ENCODE measurements at places on chromosomes 16 and 17. TPM values are rescaled to one million over a fixed set of nuclear protein-coding genes. Genes with fewer than 3 reads are reported as not detected.

GRCh38 chr17:70028397-70028796 lies 46.6 kb upstream of the KCNJ16 start:
- no peak overlapping the region for H3K27ac ChIP-seq
- DNase-seq: no peak
- H3K36me3 ChIP-seq: no peaks in the 10 kb centered on the region
- no peak overlapping the region for H3K4me3 ChIP-seq
- no peaks in the 10 kb centered on the region for H3K27me3 ChIP-seq

- no peak overlapping the region for H3K27ac ChIP-seq
- no peak for DNase-seq
- no peak overlapping the region for H3K4me3 ChIP-seq
- H3K36me3 ChIP-seq: no peaks in the 10 kb centered on the region
These were observed 69.7 kb upstream of the FA2H start for GRCh38 chr16:74844041-74844980.

- H3K4me3 ChIP-seq: no peak overlapping the region
- peaks cover under 1% of the 10 kb centered on the region for H3K4me1 ChIP-seq
- H3K27me3 ChIP-seq: no peaks in the 10 kb centered on the region
- no peak overlapping the region for H3K27ac ChIP-seq
These were observed 129.1 kb downstream of the GAS7 start for GRCh38 chr17:10069301-10069700.

DNA sequence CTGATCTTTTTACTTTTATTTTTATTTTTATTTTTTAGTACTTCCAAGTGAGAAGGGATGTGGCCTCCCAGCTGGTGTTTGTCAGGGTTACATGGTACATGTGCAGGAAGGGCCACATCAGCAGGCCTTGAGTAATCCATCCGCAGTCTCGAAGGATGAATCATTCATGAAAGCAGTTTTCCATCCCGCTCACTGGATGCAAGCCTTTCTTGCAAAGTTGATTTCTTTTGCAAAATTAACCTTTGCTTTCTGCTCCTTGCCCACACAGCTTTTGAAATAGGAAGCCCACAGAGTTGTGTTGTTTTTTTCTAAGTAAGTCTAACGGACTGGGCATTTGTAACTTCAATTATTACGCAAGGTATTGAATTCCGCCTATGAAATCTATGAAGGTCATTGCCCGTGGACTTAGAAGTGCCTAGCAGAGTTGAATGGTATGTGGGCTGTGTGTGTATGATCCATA lies 157.4 kb downstream of the PRKCA start:
- H3K27me3 ChIP-seq: no peaks in the 10 kb centered on the region

DNA sequence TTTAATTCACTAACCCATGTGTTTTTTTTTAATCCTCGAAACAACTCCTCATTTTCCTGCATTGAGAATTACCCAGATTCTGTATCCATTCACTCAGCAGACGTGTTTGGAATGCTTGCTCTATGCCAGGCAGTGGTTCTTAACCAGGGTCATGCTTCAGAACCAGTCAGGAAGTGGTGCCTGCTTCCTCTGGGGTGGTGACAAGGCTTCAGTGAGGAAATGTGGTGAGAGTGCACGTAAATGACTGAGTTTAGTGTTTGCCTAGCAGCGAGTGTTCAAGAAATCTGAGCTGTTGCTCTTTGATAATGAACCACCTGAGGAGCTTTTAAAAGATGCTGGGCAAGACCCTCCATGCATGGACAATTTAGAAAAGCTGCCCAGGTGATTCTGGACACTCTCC lies 9.9 kb downstream of the ZFP90 start:
- H3K36me3 ChIP-seq: peaks cover 2% of the 10 kb centered on the region
- H3K4me1 ChIP-seq: no peaks in the 10 kb centered on the region
- no peak for DNase-seq
- H3K27ac ChIP-seq: no peak overlapping the region
- no peak overlapping the region for H3K4me3 ChIP-seq
- H3K27me3 ChIP-seq: no peaks in the 10 kb centered on the region

DNA sequence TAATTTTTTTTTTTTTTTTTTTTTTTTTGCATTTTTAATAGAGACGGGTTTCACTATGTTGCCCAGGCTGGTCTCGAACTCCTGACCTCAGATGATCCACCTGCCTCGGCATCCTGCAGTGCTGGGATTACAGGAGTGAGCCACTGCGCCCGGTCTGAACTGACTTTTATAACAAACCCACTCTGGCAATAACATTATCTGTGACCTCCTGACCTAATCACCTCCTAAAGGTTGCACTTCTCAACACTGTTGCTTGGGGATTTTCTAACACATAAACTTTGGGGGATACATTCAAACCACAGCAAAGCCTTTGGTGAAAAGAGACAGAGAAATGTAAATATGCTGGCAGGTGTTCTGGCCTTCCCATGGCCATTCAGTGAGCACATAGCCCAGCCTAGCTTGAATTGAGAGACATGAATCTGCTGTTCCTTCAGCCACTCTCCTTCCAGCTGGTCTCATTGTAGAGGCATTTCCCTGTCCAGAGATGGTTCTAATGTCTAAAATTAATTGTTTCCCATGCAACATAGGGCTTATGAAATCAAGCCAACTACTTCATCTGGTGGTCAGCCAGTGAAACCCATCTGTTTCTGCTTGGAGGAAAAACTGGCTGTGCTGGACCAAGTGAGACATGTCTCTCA lies 28.3 kb downstream of the LYRM1 start:
- H3K4me1 ChIP-seq: no peaks in the 10 kb centered on the region
- H3K4me3 ChIP-seq: no peak overlapping the region
- no peaks in the 10 kb centered on the region for H3K27me3 ChIP-seq

DNA sequence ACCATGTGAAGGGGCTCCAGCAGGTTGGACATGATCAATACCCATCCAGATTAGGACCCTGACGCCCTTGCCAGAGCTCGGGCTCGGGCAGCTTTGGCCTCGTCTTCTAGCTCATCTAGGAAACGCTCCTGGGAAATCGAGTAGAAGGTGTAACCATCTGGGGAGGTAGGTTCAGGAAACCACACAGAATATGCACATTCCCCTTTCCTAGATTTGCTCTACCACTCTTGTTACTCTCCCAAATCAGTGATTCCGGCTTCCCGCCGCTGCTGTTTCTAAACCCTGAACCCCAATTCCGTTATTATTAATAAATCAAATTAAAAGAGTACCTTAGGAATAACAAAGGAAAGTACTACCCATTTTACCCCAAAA lies 507 bp downstream of the COA3 start:
- H3K36me3 ChIP-seq: no peaks in the 10 kb centered on the region
- H3K27ac ChIP-seq: peak overlapping the region; percentile 88
- peaks cover 23% of the 10 kb centered on the region for H3K4me1 ChIP-seq
- peak overlapping the region; percentile 50 for H3K4me3 ChIP-seq
- H3K27me3 ChIP-seq: no peaks in the 10 kb centered on the region

DNA sequence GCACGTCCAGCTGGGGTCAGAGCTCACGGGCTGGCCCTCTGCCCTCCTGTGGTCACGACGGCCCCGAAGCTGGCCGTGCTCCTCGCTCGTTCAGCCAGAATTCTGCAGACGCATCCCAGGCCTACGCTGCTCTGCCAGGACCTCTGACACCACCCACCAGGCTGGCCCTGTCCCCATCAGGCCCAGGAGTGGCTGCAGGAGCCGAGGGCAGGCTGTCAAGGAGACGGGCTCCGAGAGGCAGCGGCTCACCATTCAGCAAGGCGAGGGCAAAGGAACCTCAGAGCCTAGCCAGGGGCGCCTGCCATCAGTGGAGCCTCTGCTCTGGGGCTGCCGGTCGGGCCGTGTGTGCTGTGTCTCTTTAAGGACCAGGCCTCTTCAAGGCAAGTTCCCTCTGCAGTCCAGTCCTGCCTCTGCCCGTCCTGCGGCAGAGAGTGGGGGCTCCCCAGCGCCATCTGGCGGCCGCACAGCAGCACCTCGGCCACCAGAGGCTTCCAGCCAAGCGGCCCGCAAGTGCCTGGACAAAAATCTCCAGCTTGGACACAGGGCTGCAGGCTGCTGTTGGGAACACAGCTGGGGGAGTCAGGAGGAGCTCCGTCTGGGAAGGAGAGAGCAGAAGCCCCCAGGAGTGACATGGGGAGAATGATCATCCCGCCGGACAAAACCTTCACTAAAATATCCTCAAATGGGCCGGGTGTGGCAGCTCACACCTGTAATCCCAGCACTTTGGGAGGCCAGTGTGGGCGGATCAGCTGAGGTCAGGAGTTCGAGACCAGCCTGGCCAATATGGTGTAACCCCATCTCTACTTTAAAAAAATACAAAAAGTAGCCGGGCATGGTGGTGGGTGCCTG lies 7.4 kb upstream of the ABR start:
- peaks cover 48% of the 10 kb centered on the region for H3K4me1 ChIP-seq
- H3K27me3 ChIP-seq: no peaks in the 10 kb centered on the region
- peak overlapping the region; percentile 38 for H3K4me3 ChIP-seq
- peak overlapping the region; percentile 81 for H3K27ac ChIP-seq
- H3K36me3 ChIP-seq: no peaks in the 10 kb centered on the region
- DNase-seq: peak; percentile 91

- no peak for DNase-seq
- no peaks in the 10 kb centered on the region for H3K4me1 ChIP-seq
- H3K27me3 ChIP-seq: no peaks in the 10 kb centered on the region
- H3K4me3 ChIP-seq: no peak overlapping the region
- no peak overlapping the region for H3K27ac ChIP-seq
These were observed 69.4 kb downstream of the ZDHHC7 start for GRCh38 chr16:84941921-84942320.

GRCh38 chr16:19595043-19595767 lies 39.7 kb downstream of the VPS35L start:
- DNase-seq: peak; percentile 27
- no peaks in the 10 kb centered on the region for H3K27me3 ChIP-seq
- H3K27ac ChIP-seq: no peak overlapping the region
- no peaks in the 10 kb centered on the region for H3K4me1 ChIP-seq
- H3K36me3 ChIP-seq: no peaks in the 10 kb centered on the region
- no peak overlapping the region for H3K4me3 ChIP-seq

Gene SCARF1
- total RNA-seq: 52.5 TPM

Gene KRTAP4-4
- not detected for total RNA-seq

Gene FLCN
- total RNA-seq: 103 TPM

Gene SYT17
- 13.3 TPM for total RNA-seq

Gene PALB2
- total RNA-seq: 32.5 TPM

All from upper lobe of left lung (tissue), 6 donors.